ENCODE measurements at places on chromosomes 3 and 15.

DNA sequence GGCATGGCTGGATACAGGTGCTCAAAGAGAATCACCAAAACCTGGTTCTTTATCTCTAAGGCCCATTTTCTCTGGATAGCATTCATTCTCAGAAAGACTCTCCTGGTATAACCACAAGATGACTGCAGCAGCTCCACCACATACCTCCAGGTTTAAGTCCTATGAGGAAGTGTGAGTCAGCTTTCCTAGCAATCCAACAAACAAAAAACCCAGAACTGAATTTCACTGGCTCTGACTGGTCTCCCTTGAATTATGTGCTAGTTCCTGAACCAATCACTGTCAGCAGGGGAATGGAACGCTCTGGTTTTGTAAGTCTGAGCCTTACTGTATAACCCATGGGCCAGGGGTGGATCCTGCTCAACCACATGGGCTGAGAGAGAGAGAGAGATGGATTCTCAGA, 27.2 kb downstream of the MRPL46 start:
- no peak overlapping the region for H3K4me3 ChIP-seq
- H3K4me1 ChIP-seq = no peaks in the 10 kb centered on the region
- H3K27ac ChIP-seq = no peak overlapping the region

DNA sequence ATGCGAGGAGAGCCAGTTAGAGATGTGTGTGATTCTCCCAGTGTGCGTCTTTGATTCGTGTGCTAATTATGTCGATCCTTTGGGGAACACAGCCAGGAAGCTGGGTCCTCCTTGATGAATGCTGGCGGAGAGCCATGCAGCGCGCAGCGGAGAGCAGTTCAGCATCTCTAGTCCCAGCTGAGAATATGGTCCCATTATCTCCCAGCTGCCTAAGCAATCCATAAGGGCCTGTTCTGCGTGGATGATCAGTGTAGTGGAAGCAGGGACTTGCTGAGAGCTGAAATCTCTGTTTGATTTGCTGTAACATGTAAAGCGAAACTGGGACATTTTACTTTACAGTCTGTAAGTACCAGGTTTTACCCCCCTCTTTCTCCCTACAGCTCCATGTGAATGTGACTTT, 412.7 kb downstream of the CNTN4 start:
- peak; percentile 27 for DNase-seq
- no peak overlapping the region for H3K27ac ChIP-seq
- no peaks in the 10 kb centered on the region for H3K27me3 ChIP-seq
- no peak overlapping the region for H3K4me3 ChIP-seq

- H3K27me3 ChIP-seq = no peaks in the 10 kb centered on the region
- no peak overlapping the region for H3K4me3 ChIP-seq
- H3K27ac ChIP-seq = no peak overlapping the region
- no peaks in the 10 kb centered on the region for H3K36me3 ChIP-seq
Measured at GRCh38 chr3:159619341-159619885, 369.2 kb upstream of the IL12A start.

DNA sequence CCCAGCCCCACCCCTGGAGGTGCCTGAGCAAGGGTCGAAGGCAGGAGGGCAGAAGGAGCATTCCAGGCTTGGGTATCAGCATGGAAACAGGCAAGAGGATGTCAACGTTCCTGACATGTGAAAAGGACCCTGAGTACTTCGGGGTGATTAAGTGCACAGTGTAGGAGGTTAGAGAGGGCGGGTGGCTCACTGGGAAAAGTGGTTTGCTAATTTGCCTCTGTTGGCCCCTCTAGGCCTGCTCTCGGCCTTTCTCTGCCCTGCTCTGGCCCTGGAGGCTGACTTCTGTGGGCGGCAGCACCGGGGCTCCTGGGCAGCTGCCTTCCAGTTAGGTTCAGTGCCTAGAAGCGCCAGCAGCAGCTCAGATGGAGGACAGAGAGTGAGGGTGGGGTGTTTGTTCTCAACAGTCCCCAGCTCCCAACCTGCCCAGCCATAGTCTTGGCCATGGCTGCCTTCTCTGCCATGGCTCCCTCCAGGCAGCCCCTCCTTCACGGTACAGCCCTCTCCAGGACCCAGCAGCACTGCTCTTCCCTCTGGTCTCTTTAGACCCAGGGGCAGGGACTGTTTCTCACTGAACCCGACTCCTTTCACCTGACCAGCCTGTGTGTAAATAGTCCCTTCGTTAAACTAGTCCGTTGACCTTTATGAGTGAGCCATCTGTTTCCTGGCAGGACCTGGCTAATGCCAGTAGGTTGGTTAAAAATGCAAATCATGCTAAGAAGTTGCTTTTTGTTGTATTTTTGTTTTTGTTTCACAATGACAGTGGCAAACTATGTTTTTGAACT, 107.1 kb upstream of the TPM1 start:
- DNase-seq = no peak
- H3K4me3 ChIP-seq = no peak overlapping the region
- no peaks in the 10 kb centered on the region for H3K27me3 ChIP-seq
- H3K36me3 ChIP-seq = no peaks in the 10 kb centered on the region
- H3K27ac ChIP-seq = no peak overlapping the region
- peaks cover 8% of the 10 kb centered on the region for H3K4me1 ChIP-seq
